HFFc6 (cell line): ENCODE measurements at places on chromosomes 11 and 22.

- DNase-seq: no peak
Observed at GRCh38 chr11:65801153-65801987, 14.5 kb downstream of the OVOL1 start.

DNA sequence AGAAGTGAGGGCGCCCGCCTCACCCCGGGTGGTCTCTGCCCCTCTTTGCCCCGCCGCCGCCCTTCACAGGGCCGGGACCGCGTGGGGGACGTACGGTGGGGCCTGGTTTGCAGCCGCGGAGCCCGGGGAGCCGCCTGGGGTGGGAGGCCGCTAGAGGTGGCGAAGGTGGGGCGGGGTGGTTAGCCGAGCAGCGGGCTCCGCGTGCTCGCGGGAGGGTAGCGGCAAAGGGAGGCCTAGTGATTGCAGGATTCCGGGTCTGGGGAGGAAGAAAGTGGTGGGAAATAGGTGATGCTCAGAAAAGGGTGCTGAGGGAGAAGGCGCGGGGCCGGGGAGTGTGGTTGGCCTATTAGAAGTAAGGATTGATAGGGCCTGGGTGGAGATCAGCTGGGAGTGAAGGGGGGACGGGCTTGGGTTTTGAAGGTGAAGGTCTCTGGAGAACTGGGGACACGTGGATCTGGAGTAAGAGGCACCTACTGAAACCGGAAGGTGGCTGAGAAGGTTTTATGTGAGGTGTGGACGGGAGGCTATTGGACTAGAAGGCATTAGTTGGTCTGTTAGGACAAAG, 571 bp downstream of the FAR1 start:
- DNase-seq: peak; percentile 8

- DNase-seq: no peak
Observed at GRCh38 chr11:71244116-71244810, 8.1 kb downstream of the SHANK2 start.

DNA sequence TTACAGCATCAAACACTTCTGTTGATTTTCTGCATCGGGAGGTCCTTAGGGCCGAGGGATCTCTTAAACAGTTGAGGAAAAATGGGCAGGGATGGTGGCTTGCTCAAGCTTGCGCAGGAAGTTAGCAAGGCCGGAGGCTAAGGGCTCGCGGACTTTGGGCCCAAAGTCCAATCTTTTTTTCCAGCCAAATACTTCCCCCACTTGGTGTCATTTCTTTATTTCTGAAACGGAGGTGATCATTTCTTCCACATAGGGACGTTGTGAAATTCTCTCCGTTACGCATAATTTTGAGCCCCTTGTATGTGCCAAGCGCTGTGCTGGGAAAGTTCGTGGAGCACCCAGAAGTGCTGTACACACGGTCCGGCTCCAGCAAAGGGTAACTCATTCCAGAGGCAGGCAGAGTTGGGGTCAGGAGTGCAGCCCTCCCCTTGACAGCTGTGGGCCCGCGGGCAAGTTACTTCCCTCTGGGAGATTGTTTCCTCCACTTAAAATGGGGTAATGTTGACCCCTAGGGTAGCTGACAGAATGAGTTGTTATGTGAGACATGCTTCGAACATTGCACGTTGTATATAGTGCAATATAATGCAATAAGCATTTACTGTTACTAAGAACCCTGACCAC, 809 bp downstream of the MIEF1 start:
- no peak for DNase-seq

- no peak for DNase-seq
Observed at GRCh38 chr11:124670732-124671131, 2.8 kb downstream of the SIAE start.

- no peak for DNase-seq
Observed at GRCh38 chr11:85737738-85738137, 51.7 kb upstream of the CCDC89 start.

- DNase-seq: no peak
Observed at GRCh38 chr11:17219016-17219415, 11.2 kb upstream of the PIK3C2A start.

DNA sequence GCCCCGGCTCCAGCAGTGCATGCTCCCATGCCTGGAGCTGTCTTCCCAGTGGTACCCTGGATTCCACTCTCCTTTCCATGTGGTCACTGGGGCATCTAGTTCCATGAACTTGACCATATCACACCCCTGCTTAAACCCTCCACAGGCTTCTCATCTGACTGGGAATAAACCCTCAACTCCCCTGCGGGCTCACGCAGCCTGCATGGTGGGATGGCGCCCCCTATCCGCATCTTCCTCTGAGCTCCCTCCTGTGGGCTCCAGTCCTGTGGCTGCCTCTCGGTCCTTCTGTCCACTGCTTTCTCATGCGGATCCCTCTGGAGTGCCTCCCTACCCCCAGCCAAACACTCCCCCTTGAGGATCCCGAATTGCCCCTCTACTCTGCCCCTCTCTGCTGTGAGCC, 41.4 kb upstream of the TTLL12 start:
- DNase-seq: no peak

DNA sequence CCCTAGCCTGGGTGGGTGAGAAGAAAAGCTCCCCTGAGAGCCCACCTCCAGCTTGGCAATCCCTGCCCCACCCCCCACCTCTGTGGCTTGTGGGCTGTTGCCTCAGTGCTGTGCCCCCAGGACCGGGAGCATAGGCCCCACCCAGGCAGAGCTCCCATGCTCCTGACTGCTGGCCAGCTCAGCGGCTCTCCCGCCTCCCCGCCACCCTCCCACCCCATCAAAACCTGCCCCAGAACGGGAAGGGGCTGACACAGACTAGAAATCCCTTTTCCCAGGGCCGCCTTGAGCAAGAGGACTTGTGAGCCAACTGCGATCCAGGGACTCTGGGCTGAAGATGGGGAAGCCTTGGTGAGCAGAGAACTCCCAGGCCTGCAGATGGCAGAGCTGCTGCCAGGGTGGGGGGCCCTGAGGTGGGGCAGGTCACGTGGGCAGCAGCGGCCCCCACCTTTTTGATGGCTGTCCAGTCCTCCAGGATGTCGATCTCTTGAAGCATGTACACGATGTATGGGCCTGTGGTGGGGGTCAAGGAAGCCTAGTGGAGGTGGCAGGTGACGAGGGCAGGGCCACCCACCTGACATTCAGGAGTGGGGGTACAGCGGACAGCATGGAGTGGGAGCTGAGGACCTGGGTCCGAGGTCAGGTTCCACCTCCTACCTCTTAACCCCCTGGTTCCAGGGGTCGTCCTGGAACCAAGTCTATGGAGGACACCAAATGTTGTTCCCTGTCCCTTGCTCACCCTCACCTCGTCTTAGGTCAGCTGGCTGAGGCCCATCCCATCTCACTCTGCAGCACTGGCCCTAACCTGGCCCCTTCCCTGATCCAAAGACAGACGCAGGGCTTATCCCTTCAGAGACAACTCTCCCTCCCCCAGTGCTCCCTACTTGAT, 2.3 kb upstream of the RIN1 start:
- no peak for DNase-seq

DNA sequence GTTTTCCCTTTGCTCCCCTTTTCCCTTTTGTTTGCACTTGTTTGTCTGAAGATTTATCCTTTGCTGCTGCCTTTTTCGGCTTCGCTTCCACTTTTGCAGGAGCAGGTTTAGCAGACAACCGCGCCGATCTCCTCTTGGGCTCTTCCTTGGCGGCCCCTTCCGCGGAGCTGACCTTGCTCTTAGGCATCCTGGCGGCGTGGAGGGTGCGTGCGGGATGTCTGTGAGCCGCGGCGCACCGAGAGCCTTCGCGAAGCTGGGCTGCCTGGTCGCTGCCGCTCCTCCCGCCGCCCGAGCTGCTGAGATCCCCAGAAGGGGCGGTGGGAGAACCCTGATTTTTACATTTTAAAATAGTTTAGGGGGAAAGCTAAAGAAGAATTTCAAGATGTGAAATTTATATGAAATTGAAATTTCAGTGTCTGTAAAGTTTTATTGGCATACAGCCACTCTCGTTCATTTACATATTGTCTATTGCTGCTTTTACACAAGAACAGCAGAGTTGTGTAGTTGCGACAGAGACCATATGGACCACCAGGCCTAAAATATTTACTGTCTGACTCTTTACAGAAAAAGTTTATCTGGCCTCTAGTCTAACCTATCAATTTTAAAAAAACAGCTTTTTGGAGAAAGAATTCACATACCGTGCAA, 105.2 kb upstream of the RRM1 start:
- no peak for DNase-seq

- no peak for DNase-seq
Observed at GRCh38 chr11:45143494-45143893, 2.9 kb upstream of the PRDM11 start.

DNA sequence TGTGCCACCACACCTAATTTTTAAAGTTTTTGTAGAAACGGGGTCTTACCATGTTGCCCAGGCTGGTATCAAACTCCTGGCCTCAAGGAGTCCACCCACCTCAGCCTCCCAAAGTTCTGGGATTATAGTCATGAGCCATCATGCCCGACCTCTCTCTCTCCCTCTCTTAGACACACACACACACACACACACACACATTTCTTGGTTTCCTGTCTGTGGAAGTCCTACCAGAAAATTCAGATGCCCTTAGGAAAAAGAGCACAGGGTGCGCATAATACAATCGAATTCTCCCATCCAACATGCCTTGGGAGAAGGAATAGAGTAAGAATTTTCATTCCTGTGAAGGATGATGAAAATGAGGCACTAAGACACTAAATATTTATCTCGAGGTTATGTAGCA, 10.4 kb downstream of the MICAL3 start:
- no peak for DNase-seq

DNA sequence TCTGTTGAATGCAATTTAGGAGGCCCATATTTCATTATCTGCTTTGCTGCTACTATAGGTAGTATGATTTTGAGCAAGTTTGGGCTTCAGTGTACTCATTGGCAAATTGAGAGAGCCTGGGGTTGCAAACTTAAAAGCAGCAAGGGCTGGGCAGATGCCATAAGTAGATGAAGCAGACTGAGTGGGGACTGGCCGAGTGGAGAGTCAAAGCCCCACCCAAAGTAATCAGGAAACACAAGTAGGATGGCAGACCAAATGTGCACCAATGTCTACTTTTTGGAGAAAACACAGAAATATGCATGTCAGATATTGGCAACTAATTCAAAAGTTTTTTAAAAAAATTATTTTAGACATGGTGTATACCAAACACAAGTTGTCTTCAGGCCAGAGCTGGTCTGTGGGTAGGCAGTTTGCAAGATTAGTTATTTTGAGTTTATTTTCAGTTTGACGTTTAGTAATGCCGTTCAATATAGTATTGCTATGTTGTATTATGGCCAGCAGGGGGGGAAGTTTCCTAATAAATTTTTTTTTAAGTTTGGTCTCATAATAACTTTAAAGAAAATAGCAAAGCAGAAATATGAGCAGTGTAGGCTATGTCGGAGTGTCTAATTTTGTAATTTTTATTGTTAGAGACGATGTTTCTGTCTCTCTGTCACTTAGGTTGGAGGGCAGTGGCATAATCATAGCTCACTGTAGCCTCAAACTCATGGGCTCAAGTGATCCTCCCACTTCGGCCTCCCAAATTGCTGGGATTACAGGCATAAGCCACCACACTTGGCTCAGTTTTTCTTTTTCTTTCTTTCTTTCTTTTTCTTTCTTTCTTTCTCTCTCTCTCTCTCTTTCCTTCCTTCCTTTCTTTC, 105.1 kb downstream of the HIPK3 start:
- DNase-seq: peak; percentile 37

GRCh38 chr22:27399161-27399560, 402.4 kb downstream of the MN1 start:
- DNase-seq: no peak

DNA sequence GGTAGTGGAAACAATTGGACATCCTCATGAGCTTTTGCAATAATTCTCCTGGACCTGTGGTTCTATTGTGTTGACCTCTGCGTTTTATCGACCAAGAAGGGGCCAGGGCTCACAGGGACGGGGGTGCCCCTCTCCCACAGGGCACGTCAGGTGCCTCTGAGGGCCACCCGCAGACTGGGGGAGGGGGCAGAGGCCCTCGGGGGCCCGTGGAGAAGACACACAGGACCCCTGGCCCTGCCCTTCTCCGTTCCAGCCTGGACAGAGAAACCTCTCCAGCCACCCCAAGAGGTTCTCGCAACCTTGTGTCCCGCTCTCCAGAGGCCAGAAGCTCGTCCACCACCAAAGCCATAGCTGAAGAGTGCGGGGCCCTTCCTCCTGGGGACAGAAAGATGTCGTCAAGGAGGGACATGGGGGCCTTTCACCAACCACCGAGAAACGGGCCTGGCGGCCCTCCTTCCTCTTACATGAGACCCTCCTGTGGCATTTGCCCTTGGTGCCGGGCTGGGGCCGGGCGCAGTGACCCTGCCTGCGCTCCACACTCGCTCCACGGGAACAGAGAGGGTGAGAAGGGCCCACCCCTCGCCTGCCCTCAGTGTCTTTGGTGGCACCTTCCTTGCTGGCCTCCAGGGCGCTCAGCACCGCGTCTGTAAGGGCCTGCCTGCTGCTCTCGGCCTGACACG, 57.3 kb downstream of the GRAMD4 start:
- DNase-seq: no peak

GRCh38 chr11:95148938-95149337, 59.3 kb downstream of the ENDOD1 start:
- no peak for DNase-seq

- DNase-seq: no peak
Observed at GRCh38 chr22:34102633-34103032, 182.4 kb upstream of the LARGE1 start.

- no peak for DNase-seq
Observed at GRCh38 chr22:44860311-44860710, 107.9 kb downstream of the ARHGAP8 start.

GRCh38 chr11:44576656-44577055, 11.2 kb downstream of the CD82 start:
- DNase-seq: no peak

- DNase-seq: no peak
Observed at GRCh38 chr11:128803449-128804245, 63.4 kb downstream of the KCNJ1 start.

DNA sequence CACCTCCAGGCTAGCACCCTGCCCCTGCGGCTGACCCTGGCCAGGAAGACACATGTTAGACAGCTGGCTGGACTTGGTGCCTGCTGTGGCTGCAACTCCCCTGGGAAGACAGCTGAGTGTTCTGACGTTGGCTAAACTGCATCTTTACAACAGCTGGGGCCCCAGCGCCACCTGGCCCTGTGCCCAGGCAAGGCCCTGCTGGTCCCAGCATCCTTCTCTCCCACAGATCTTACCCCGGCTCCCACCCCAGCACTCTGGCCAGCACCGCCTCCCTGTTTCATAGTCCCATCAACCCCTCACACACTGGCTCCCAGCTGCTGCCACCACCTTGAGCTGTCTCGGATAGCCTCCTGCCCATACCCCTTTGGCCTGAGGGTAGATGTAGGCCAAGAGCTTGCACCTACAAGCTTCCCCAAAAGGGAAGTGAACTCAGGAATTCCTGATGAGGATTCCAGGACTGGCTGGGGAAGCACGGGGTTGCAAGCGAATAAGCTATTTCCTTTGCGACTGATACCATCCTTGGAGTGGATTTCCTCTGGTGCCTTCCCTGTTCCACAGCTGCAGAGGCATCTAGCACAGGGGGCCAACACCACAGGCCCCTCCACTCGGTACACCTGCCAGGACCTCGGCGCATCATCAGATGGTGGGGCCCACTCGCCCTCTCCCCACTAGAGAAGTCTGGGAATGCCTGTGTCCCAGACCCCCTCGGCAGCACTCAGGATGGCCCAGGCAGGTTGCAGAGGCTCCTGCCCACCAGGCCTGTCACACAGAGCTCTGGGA, 28.5 kb downstream of the RSPH14 start:
- DNase-seq: no peak
